CD8-positive, alpha-beta T cell (primary cell): ENCODE measurements at places on chromosomes 7 and 10. TPM values are rescaled to one million over a fixed set of nuclear protein-coding genes. Genes with fewer than 3 reads are reported as not detected.

PTPN12 gene
- total RNA-seq, result 14.7 TPM

NRBF2 gene
- total RNA-seq, result 29.1 TPM

JCAD gene
- total RNA-seq, result not detected

STEAP1B gene
- total RNA-seq, result not detected

ACSM6 gene
- not detected for total RNA-seq

TAS2R4 gene
- not detected for total RNA-seq

GDF10 gene
- total RNA-seq, result not detected

HABP2 gene
- not detected for total RNA-seq

NUPR2 gene
- total RNA-seq, result not detected

NRP1 gene
- total RNA-seq, result not detected

SCIN gene
- total RNA-seq, result not detected

PLEKHA1 gene
- total RNA-seq, result 23.6 TPM

GPR85 gene
- not detected for total RNA-seq

CFAP58 gene
- total RNA-seq, result not detected

ASZ1 gene
- total RNA-seq, result not detected

GPER1 gene
- total RNA-seq, result 0.11 TPM
